ENCODE measurements at places on chromosomes 3 and 15.
A peak's percentile ranks its signal among the peaks of the same experiment; 100 is the strongest.

DNA sequence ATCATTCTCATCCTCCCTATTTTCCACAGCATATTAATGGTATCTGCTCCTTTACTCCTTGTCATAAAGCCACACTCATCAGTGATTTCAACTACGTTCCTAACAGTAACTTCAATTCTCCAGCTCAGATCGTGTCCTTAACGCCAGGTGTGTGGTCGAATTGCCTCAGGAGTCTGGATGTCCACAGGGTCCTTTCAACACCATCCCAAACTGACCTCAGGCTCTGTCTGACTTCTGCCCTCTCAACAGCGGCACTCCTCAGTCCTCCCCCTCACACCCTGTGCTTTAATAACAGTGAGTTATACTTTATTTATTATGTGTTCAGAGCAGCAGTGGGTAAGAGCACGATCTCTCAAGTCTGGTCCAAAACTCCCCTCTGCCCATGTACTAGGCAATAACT is 42.4 kb downstream of the ST3GAL6 start:
- no peak for DNase-seq

- DNase-seq, result peak; percentile 29
These were observed 9.7 kb downstream of the RHCG start for GRCh38 chr15:89486726-89487050.

DNA sequence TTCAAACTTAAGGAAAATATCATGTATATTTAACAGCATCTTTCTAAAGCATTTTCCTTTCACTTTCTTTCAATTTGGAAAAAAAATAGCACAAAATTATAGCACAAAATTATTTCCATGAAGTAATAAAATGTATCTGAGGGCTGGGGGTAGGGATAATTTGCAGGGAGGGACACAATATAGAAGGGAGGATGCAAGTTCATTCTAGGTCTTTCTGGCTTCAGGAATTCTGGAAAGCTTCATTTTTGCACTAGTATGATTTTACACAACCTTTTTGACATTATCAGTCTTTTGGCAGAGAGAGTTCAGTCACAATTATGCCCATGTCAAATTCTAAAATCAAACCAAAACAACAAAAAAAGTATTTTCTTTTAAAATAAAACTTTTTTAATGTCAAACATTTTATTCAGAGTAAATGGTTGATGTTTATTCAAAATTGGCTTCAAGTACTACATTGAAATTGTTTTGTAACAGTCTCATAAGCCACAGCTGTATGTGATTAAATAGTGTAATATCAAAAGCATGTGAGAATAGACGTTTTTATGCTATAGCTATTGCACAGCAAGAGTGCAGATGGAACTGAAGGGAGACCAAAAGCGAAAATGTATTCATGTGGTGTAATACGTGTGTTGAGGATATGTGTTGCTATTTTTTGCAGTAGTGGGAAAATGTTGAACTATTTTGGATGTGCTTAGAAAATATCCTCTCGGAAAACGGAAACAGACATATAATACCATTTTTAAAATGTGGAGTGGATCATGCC is 5.8 kb downstream of the RBMS3 start:
- DNase-seq, result no peak

DNA sequence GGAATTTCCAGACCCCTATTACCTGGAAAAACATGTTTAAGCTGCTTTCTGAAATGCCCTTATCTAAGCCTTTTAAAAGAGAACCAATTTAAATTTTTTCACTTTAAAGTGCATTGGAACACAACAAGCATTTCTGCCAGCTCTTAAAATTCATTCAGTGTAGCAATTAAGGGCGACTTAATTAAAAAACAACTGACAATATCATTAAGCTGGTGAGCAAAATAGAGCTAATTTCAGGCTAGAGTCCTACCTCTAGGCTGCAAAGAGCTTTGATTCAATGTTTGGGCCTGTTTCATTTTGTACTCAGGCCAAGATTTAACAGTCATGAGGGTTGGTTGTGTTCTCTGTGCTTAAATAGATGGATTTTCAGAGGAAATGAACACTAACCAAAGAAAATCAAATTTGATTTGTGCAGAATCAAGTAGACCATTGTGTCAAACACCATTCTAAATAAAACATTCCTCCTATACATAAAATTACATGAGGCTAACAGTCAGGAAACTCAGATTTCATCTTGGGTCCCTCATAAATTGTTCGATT is 114.6 kb downstream of the TMEM108 start:
- no peak for DNase-seq

DNA sequence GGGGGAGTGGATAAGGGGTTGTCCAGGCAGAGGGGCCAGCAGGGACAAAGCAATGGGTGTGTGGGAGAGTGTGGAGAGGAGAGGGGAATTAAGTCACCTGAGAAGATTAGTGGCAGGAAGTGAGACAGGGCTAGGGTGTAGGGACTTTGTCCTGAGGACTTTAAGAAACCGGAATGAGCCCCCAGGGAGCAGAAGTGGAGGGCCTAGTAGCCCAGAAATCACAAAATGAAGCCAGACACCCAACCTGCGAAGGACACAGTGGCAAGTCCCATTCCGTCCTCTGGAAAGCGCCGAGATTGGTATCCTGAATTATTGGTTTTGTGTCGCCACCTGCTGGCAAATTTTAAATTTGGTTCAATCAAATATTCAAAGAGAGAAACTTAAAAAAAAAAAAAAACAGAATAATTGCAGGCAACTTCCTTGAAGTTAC is 78.0 kb upstream of the SLC25A36 start:
- DNase-seq, result no peak

DNA sequence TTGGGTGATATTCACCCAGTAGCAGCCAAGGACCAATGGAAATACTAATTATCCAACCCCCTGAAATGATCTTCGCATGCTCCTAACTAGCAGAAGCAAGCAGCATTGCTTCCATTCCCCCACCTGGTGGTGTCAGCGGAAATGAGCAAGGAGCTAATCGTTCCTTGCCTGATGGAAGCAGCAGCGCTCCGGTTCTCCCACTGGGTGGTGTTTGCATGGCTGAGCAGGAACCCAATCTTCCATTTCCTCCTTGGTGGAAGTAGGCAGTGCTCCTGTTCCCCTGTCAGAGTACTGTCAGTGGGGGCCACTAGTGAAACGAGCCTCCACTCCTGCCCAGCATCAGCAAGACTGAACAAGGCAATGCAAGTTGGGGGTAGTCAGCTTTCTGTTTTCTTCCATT is 311.5 kb downstream of the CACNA2D3 start:
- no peak for DNase-seq

- DNase-seq, result no peak
These were observed 49.9 kb downstream of the PGPEP1L start for GRCh38 chr15:98957655-98958054.

- no peak for DNase-seq
These were observed 31.0 kb upstream of the CAV3 start for GRCh38 chr3:8702560-8702959.

DNA sequence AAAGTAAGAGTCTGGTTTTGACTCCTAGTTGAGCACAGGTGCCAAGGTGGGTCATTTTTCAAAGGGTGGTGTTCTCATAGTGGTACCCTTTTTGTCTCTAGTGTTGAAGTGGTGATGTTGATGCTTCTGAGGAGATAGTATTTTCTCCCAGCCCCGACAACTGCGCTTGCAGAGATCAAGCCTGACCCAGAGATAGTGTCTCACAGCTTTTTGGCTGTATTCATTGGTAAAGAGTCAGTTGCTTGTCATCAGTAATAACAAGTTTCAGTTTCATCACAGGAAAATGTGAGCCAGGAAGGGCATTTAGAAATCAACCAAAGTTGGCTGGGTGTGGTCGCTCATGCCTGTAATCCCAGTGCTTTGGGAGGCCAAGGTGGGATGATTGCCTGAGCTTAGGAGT is 139.3 kb downstream of the NFKBIZ start:
- DNase-seq, result no peak

DNA sequence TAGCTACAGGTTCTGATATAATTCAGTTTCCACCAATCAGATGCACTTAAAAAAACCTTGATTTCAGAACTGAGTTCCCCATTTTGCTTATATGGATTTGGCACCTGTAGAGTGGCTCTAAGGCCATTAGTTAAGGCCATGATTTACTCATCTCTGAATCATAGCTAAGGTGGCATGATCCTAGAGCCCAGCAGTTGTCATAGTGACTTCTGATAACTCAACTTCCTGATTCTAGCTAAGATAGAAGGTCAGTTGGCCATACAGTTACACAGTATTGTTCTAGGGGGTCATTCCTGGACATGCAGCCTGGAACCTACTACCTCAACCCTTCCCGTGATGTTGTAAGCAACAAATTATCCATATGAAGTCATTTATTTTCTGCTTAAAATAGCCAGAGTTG is 15.9 kb upstream of the TMEM87A start:
- no peak for DNase-seq

GRCh38 chr15:49383266-49383665 is 39.8 kb upstream of the FGF7 start:
- DNase-seq, result no peak

GRCh38 chr3:16658925-16659793 is 53.9 kb upstream of the DAZL start:
- DNase-seq, result no peak

DNA sequence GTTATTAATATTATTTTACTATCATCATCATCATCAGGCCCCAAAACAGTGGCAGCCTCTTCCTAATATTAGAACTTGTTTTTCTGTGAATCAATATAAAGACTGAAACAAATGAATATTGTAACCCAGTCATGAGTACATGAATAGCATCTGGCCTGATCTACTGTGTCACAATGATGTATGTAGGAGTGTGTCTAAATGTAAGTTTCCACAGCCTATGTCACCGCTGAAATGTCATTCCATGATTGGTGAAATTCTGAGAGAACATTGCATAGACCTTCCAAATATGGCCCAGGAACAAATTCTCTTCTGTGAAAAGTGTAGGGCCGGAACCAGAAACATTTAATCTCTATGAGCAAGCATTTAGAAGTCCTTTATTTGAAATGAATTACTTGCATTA is 20.6 kb upstream of the C3orf49 start:
- no peak for DNase-seq

DNA sequence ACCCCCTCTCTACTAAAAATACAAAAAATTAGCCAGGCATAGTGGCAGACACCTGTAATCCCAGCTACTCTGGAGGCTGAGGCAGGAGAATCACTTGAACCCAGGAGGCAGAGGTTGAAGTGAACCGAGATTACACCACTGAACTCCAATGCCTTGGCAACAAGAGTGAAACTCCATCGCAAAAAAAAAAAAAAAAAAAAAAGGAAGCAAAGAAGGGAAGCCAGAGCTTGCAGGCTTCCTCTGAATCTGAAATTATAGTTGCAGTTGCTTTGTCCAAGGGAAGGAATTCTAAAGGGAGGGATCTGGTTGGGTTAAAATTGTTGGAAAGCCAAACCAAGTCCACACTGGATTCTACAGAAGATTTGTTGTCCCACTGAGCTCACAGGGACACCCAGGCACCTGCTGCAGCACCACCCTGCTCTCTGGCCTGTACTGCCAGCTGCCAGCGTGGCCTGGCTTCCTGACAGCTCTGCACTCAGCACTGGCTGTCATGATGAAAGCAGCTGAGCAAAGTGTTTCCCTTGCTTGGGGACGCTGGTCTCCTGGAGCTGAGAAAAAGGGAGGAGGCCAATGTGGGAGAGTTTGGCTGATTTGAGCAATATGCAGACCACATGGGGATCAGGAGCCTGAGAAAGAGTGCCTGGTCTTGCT is 88.8 kb upstream of the HES1 start:
- no peak for DNase-seq

DNA sequence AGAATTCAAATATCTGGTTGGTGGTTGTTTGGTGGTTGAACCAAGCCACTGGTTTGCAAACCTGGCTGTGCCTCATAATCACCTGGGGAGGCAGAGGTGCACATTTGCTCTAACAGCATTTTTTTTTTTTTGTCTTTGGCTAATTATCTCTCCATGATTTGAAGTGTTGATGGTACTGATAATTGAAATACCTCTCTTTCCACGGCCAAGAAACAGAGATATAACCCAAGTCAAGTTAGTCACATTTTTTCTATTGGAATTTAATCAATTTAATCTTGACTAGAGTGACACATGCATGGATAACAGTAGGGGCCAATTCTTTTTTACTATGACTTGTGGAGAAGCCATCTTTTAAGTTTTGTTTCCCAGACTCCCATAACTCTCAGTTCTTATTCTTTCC is 37.5 kb upstream of the SUCLG2 start:
- DNase-seq, result no peak

DNA sequence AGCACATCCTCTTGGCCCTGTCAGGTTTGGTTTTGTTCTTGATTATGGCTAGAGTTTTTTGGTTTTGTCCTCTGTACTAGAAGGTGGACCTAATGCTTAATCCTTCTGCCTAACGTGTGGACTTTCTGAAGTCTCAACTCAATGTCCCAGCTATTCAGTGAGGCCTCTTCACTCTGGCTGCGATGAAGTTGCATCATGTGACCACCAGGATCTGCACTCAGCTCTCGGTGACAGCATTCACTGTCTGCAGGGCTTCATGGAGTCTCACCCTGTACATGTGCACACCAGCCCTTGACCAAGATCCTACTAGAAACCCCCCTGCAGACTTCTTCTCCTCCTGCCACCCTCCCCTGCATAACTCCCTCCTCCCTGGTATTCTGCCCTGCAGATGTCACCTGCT is 38.7 kb upstream of the HRH1 start:
- no peak for DNase-seq

DNA sequence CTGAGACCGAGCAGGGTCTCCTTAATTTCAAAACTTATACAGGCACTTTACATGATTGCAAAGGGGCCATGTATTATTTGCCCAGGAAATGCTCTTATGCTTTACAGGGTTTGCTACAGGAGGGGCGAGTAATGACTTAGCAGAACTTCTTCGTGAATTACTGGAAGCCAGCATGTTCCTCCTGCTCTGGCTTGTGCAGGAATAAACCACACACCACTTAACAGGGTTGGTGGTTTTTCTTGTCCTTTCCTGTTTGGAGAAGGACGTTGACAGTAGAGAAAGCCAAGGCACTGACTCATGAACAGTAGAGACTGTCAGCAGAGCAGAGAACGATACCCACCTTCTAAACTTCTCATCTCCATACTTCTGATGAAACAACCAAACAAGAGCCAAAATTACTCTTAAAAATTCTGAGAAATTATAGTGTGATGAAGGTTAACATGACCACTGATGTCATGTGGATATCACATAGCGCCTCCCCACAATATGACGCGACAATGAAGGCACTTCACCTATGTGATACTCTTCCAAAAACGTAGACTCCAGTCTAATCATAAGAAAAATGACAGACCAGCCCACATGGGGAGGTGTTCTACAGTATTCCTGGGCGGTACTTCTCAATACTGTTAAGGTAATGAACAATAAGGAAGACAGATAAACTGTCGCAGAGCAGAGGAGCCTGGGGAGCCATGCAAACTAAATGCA is 24.7 kb upstream of the MCTP2 start:
- DNase-seq, result no peak

DNA sequence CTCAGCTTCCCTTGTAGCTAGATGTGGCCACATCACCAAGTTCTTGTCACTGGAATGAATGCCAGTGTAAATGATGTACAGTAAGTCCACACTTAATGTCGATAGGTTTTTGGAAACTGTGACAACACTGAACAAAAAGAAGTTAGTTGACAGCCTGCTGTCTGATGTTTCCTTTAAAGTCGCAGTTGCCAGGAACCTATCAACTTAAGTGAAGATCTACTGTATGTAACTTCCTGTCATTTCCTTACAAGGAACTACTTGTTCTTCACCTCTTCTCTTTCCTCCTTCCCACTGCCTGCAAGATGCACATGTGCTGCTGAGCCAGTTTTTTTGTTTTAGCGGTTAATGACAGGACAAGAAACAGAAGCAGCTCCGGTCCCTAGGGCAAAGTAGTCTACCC is 44.6 kb downstream of the HDGFL3 start:
- no peak for DNase-seq
